ENCODE measurements at places on chromosomes 1 and 21.

- DNase-seq = no peak
These were observed 47.4 kb upstream of the ENAH start for GRCh38 chr1:225700164-225700821.

DNA sequence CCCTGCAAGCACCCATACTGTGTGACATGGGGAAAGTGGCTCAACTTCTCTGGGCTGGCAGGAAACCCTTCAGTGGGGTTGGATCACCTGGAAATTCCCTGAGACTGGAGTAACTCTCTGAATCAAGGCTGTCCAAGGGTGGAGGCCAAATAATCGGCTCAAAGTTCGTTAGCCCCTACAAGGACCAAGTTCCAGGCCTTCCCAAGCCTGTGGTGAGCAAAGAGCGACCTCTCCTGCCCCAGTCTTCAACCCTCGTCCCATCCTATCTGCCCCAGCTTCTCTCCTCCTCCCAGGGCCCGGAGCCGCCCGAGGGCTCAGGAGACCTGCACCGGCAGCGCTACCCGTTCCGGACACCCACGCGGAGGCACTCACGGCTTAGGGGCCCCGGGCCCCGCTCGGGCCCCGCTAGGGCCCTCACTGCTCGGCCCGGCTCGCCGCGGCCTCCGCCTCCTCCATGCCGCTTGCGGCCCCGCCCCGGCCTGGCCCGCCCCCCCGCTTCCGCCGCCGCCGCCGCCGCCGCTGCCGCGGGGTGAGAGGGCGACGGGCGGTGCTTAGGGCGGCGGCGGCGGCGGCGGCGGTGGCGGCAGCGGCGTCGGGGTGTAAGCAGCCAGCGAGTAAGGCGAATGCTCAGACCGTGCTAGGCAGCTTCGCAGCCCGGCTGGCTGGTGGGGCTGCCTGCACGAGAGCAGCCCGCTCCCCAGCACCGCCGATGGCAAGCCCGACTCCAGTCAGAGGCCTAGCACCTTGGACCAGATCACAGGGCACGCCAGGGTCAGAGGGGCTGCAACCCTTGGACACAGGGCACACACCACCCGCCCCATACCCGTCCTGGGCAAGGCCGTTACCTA, at the start of gene POMGNT1:
Gene POMGNT1, minus strand, starts transcription at position 471 of the 848 bp plus-strand sequence. CDS start 613 bp downstream, outside the sequence.
- peak; percentile 49 for DNase-seq

GRCh38 chr1:168266644-168267186, 14.0 kb upstream of the TBX19 start:
- DNase-seq = no peak

GRCh38 chr1:163703794-163704193, 382.0 kb downstream of the NUF2 start:
- no peak for DNase-seq

DNA sequence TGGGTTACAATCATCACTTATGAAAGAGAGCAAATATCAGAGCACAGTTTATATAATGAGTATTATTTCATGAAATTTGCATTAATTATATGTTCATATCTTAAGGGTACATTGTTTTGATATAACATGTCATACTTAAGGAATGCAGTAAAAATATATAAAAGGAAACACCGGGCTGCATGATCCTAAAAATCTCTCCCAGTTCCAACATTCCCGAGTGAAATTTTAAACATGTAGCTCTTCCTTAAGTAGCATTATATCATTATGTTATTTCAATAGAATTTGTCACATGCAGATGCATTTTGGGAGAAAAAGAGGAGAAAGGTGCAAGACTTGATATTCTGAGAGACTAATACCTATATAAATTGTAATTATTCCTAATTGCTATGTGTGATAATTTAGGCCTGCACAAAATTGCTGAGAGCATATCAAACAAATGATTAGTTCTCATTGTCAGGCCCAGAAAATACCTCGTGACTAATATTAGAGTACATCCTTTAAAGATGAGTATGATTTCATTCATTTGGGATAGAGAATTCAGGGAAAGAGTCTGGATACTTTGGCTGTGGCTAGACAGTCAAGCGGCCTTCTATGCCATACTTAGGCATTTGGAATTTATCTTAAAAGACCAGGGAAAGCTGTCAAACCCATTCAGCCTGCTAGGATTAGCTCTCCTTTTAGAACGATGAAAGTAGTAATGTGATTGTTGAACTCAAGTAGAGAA, 86.8 kb downstream of the ADGRL2 start:
- DNase-seq = no peak

GRCh38 chr1:169316556-169316955, 51.0 kb downstream of the NME7 start:
- no peak for DNase-seq

GRCh38 chr1:46515576-46515975, 25.9 kb downstream of the DMBX1 start:
- no peak for DNase-seq

DNA sequence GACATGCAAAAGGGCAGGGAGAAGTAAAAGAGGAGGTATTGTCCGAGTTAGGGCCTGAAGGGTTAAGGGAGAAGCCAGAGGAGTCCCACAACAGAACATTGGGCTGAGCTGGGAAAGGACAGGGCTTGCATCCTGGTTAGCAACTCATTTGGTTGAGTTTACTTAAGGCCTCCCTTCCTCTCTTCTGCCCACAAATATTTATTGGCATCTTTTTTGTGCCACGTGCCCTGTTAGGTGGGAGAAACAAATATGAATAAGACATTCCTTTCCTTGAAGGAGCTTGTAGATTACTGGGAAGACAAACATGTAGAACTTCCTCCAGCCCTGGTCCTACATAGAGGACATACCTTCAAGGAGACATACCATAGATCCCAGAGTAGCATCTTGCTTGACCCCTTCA, 53.0 kb upstream of the PRELP start:
- no peak for DNase-seq

GRCh38 chr1:143665606-143666005, 306.2 kb downstream of the FAM72C start:
- DNase-seq = no peak

- DNase-seq = no peak
These were observed 1187.4 kb upstream of the NCAM2 start for GRCh38 chr21:19810779-19811178.

DNA sequence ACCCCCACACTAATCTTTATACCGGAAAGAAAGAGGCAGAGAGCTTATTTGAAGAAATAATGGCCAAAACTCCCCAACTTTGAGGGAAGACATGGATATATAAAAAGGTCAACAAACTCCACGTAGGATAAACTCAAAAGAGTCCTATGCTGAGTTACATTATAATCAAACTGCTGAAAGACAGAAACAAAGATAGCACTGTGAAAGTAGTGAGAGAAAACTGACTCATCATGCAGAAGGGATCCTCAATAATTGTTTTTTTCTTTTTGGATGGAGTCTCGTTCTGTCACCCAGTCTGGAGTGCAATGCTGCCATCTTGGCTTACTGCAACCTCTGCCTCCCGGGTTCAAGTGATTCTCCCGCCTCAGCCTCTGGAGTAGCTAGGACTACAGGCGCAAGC, 48.5 kb upstream of the TTC39A start:
- no peak for DNase-seq

DNA sequence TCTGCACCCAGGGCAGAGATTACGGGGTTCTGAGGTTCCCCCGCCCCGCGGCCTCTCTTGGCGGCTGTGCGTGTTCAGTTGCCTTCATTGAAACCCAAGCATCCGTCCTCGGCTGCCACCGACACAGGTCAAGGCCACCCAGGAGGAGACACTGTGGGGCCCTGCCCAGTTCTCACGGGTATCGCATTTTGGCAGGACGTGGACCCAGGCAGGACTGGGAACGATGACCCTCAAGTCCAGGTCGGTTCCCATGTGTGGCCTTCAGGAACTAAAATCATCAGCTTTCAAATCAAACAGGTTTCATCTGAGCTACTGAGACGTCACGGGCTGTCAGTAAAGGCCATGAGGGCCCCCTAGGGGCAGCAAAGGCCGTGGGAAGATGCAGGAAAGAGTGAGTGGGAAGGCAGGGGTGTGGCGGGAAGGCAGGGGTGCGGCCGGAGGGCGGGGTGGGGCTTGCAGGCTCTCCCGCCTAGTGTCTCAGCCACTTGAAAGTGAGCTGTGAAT, 7.0 kb upstream of the C1orf174 start:
- DNase-seq = no peak

DNA sequence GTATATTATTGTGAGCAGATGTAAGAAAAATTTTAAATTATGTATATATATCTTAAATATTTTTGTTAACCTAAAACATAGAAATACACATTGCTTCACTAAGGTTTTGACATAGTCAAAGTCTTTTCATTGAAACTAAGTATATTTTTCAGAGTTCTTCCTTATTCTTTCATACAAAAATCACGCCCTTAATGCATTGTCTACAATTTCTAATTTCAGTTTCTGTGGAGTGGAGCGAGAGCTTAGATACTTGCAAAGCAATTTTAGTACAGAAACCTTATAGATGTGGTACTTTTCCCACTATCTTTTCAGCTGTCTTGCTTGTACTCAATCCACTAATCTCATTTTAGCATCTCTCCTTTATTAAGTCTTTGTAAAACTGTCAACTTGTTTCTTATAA, 63.2 kb downstream of the CD58 start:
- no peak for DNase-seq

- no peak for DNase-seq
These were observed 75.0 kb upstream of the SELENON start for GRCh38 chr1:25724966-25725365.

- no peak for DNase-seq
These were observed 305 bp upstream of the RPS6KC1 start for GRCh38 chr1:213050745-213051126.

- DNase-seq = no peak
These were observed 407.6 kb upstream of the VAMP3 start for GRCh38 chr1:7363450-7363849.

DNA sequence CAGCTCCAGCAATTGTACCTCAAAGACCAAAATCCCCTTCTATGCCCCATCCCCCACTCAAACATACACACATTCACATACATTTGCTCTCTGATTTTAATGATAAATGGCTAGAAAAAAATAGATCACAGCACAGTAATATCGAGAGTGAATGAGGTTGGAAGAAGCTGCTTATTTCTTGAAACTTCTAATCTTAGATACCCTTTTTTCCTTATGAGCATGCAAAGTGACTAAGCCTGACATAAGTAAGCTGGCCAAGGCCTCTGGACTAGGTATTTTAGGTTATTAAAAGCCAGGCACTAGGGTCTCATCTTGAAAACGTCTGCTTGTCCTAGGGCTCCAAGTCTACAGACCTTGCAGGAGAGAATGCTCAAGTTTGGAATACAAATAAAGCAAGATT, 133.6 kb downstream of the TGFBR3 start:
- DNase-seq = no peak

- no peak for DNase-seq
These were observed 35.1 kb downstream of the SLC2A1 start for GRCh38 chr1:42923367-42924081.

GRCh38 chr1:26276432-26276838, 3.5 kb upstream of the SH3BGRL3 start:
- DNase-seq = no peak

GRCh38 chr1:214458541-214458940, 92.9 kb downstream of the PTPN14 start:
- DNase-seq = no peak

GRCh38 chr1:2274231-2274928, 46.3 kb downstream of the SKI start:
- DNase-seq = no peak

- DNase-seq = no peak
These were observed 56.9 kb downstream of the LPAR3 start for GRCh38 chr1:84836145-84836544.

DNA sequence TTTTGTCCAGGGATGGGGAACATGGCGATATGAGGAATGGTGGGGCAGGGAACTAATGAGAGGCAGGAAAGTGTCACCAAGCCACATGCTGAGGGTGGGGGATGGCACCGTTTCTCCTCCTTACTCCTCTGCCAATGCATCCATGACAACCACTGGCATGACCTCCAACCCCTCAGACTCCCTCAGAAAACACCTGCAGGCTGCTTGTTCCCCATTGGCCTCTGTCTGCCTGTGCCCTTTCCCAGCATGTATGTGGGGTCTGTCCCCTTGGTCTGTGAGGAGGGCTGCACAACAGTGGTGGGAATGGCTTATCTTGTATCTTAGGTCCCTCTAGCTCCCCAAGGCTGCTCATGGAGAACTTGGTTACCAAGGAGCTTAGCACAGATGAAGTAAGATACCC, 137.2 kb upstream of the NGF start:
- no peak for DNase-seq

- no peak for DNase-seq
These were observed 141.0 kb downstream of the SDCCAG8 start for GRCh38 chr1:243396876-243397275.

GRCh38 chr1:212640223-212640878, 31.8 kb downstream of the ATF3 start:
- no peak for DNase-seq

DNA sequence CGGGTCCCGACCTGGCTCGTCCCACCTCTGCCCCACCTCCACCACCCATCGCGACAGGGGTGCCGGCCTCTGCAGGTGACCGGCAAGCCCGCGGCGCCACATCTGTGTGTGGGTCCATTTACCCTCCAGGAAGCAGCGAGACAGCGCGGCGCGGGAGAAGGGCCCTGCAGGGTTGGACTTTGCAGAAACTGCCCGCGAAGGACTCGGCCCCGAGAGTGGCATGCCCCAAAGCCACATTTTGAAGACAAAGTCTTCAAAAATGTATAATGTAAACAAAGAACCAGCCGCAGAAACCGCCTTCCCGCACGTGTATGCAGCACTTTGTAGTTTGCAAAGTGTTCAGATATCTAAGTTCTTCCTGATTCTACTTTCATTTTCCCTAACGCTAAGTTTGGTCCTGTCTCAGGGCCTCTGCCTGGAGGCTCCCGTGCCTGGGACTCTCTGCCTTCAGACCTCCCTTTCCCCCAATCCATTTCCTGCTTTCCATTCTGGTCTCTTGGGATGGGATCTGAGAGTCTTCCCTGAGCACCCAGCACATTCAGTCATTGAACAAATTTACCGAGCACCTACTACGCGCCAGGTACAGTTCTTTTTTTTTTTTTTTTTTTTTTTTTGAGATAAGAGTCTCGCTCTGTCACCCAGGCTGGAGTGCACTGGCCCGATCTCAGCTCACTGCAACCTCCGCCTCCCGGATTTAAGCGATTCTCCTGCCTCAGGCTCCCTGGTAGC, 524 bp upstream of the TMCO4 start:
- DNase-seq = no peak

DNA sequence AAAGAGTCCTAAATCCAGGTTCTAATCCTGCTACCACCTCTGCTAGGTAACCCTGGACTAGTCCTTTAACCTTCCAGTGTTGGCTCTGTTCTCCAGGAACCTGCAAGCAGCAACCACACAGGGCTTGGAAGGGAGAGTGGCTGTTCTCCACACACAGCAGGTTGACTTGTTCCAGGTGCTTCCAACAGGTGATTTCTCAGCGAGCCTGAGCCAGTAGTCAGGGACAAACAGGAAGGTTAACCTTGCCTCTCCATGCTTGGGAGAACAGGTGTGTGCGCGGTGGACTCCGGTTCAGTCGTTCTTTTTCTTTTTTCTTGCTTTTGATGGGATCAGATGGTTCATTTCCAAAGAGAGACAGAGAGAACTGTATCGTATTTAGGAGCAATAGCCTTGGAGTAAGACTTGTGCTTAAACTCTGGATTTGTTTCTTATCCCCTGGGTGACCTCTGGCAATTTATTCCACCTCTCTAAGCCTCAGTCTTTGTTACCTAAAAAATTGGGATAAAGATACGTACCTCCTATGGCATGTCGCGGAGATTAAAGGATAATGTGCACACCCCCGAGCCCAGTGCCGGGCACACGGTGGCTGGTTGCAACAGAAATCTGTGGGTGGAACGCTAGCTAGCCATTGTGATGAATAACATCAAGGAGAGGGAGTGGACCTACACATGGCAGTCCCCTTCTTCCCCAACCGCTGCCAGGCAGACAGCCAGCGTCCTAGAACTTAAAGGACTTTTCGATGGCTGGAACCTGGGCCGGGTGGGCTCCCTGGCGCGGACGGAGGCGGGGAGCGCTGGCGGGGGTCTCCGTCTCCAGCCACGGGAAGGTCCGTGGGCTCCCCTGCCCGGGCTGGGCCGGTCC, 583 bp upstream of the CACHD1 start:
- DNase-seq = no peak

Measured in NCI-H1436 (cell line).